ENCODE measurements at places on chromosomes 5 and 9. TPM values are rescaled to one million over a fixed set of nuclear protein-coding genes. Genes with fewer than 3 reads are reported as not detected.

BSPRY gene
- total RNA-seq, result not detected

GRCh38 chr5:72272398-72272797 is 47.6 kb downstream of the MRPS27 start:
- no peak for DNase-seq

EGFLAM gene
- 5.1 TPM for total RNA-seq

DNA sequence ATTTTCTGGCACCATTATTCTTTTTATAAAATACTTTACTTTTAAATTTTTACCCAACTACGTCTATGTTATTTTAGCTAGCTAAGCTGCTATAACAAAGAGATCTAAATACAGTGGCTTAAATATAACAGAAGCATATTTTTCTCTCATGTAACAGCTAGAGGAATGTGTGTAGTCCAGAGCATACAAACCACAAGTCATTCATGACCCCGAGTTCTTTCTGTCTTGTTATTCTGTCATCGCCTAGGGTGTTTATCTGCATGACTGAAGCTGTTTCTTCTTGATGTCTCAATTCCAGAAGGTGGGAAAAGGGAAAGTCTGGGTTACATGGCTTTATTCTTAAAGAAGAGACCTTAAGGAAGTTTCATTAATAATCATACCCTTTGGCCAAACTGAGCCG is 136.9 kb upstream of the RFX3 start:
- H3K4me1 ChIP-seq, result no peaks in the 10 kb centered on the region
- no peak for DNase-seq
- H3K27ac ChIP-seq, result no peak overlapping the region
- H3K27me3 ChIP-seq, result no peaks in the 10 kb centered on the region

FIBCD1 gene
- 0.56 TPM for total RNA-seq

- no peak overlapping the region for H3K4me3 ChIP-seq
- H3K36me3 ChIP-seq, result no peaks in the 10 kb centered on the region
- H3K27ac ChIP-seq, result no peak overlapping the region
- no peaks in the 10 kb centered on the region for H3K4me1 ChIP-seq
Measured at GRCh38 chr5:123157791-123158581, 68.9 kb downstream of the PRDM6 start.

DNA sequence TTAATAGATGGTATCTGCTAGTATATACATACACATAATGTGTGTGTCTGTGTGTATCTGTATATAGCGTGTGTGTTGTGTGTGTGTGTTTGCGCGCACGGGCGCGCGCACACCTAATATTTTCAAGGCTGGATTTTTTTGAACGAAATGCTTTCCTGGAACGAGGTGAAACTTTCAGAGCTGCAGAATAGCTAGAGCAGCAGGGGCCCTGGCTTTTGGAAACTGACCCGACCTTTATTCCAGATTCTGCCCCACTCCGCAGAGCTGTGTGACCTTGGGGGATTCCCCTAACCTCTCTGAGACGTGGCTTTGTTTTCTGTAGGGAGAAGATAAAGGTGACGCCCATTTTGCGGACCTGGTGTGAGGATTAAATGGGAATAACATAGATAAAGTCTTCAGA is 757 bp downstream of the FXN start:
- no peaks in the 10 kb centered on the region for H3K27me3 ChIP-seq
- H3K4me3 ChIP-seq, result peak overlapping the region; percentile 94
- no peaks in the 10 kb centered on the region for H3K36me3 ChIP-seq
- peaks cover 3% of the 10 kb centered on the region for H3K4me1 ChIP-seq
- no peak for DNase-seq

GRCh38 chr9:136961279-136962065 is 9.4 kb downstream of the LCN12 start:
- DNase-seq, result peak; percentile 70
- no peaks in the 10 kb centered on the region for H3K36me3 ChIP-seq
- no peaks in the 10 kb centered on the region for H3K27me3 ChIP-seq

- no peaks in the 10 kb centered on the region for H3K27me3 ChIP-seq
- no peak overlapping the region for H3K4me3 ChIP-seq
- H3K27ac ChIP-seq, result no peak overlapping the region
- H3K36me3 ChIP-seq, result no peaks in the 10 kb centered on the region
- H3K4me1 ChIP-seq, result no peaks in the 10 kb centered on the region
- DNase-seq, result peak; percentile 35
Measured at GRCh38 chr9:2424619-2425033, 197.0 kb upstream of the VLDLR start.

GRCh38 chr5:144033486-144033885 is 137.0 kb downstream of the YIPF5 start:
- H3K27ac ChIP-seq, result no peak overlapping the region
- DNase-seq, result no peak
- no peaks in the 10 kb centered on the region for H3K36me3 ChIP-seq
- H3K27me3 ChIP-seq, result no peaks in the 10 kb centered on the region
- H3K4me3 ChIP-seq, result no peak overlapping the region

- peak overlapping the region; percentile 68 for H3K4me3 ChIP-seq
- peak overlapping the region; percentile 76 for H3K27ac ChIP-seq
- no peaks in the 10 kb centered on the region for H3K36me3 ChIP-seq
- peak; percentile 49 for DNase-seq
- peaks cover 17% of the 10 kb centered on the region for H3K4me1 ChIP-seq
- H3K27me3 ChIP-seq, result peaks cover 87% of the 10 kb centered on the region
Measured at GRCh38 chr5:154472871-154473580, 5.0 kb downstream of the HAND1 start.

DNA sequence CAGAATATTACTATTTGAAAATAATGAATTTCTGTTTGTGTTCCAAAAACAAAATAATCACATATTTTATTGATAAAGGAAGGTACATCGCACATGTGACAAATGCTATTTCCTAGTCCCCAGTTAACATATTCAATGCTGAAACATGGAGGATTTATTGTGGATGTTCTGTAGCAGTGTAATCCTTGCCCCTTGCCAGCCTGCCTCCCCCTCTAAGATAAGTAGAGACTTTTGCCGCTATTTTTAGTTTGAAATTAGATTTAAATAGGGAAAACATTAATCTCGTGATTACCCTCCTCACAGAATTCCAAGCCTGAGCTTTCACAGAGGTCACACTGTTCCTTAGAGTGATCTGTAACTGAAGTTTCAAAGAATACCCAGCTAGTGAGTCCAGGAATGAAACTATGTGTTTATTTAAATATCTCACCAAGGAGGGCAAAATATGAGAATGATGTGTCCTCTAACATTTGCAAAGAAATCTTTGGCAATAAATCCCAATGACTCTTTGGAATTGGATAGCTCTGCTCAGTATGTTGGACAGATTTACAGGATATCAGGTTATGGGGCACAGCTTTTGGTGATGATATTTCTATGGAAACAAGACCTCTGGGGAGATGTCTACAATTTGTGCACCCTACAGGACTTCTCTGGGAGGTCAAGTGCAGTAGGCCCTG is 17.3 kb downstream of the CTXN3 start:
- H3K27me3 ChIP-seq, result no peaks in the 10 kb centered on the region
- no peaks in the 10 kb centered on the region for H3K4me1 ChIP-seq
- no peaks in the 10 kb centered on the region for H3K36me3 ChIP-seq
- DNase-seq, result no peak
- H3K27ac ChIP-seq, result no peak overlapping the region

STOM gene
- total RNA-seq, result 154 TPM

- H3K27ac ChIP-seq, result peak overlapping the region; percentile 95
- H3K4me3 ChIP-seq, result peak overlapping the region; percentile 85
- no peaks in the 10 kb centered on the region for H3K27me3 ChIP-seq
- no peak for DNase-seq
Measured at GRCh38 chr9:110255034-110255462, 1.3 kb downstream of the TXN start.

GRCh38 chr9:138022121-138022741 is 144.6 kb downstream of the CACNA1B start:
- H3K4me1 ChIP-seq, result no peaks in the 10 kb centered on the region
- H3K36me3 ChIP-seq, result no peaks in the 10 kb centered on the region
- H3K4me3 ChIP-seq, result no peak overlapping the region
- DNase-seq, result no peak
- no peak overlapping the region for H3K27ac ChIP-seq
- peaks cover 8% of the 10 kb centered on the region for H3K27me3 ChIP-seq

DNA sequence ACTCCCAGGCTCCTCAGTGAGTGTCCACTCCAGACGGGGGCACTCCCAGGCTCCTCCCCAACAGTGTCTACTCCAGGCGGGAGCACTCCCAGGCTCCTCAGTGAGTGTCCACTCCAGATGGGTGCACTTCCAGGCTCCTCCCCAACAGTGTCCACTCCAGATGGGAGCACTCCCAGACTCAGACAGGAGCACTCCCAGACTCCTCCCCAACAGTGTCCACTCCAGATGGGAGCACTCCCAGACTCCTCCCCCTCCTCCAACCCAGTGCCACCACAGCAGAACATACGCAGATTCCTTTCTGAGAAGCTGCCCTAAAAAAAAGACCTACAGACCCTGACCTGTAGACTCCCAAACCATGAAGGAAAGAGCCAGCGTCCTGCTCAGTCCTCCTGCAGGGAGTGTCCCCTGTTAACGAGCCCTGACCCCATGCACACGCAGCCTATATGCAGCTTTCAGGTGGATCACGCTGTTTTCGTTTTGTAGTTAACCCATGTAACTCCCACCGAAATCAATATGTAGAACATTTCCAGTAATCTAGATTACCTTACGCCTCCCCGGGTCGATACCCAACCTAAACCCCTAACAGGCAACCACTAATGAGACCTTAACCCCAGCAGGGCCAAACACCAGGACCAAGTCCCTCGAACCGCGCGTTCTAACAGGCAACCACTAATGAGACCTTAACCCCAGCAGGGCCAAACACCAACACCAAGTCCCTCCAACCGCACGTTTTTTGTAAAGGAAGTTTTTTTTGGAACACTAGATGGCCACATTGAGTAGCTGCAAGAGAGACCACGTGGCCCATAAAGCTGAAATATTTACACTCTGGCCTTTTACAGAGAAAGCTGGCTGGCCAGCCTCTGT is 15.7 kb downstream of the PNPLA7 start:
- H3K4me3 ChIP-seq, result no peak overlapping the region
- peaks cover 7% of the 10 kb centered on the region for H3K4me1 ChIP-seq
- H3K27me3 ChIP-seq, result no peaks in the 10 kb centered on the region
- no peak overlapping the region for H3K27ac ChIP-seq

FOCAD gene
- 28.3 TPM for total RNA-seq

GRCh38 chr5:40932766-40933165 is 23.5 kb downstream of the C7 start:
- H3K27me3 ChIP-seq, result no peaks in the 10 kb centered on the region
- no peaks in the 10 kb centered on the region for H3K4me1 ChIP-seq
- no peak overlapping the region for H3K27ac ChIP-seq
- H3K4me3 ChIP-seq, result no peak overlapping the region
- DNase-seq, result no peak

IRX2 gene
- 3.7 TPM for total RNA-seq

GRCh38 chr9:16322849-16323248 is 547.6 kb downstream of the BNC2 start:
- H3K27ac ChIP-seq, result no peak overlapping the region
- DNase-seq, result no peak
- no peaks in the 10 kb centered on the region for H3K4me1 ChIP-seq
- H3K27me3 ChIP-seq, result no peaks in the 10 kb centered on the region

EXOSC2 gene
- total RNA-seq, result 11.2 TPM

DNA sequence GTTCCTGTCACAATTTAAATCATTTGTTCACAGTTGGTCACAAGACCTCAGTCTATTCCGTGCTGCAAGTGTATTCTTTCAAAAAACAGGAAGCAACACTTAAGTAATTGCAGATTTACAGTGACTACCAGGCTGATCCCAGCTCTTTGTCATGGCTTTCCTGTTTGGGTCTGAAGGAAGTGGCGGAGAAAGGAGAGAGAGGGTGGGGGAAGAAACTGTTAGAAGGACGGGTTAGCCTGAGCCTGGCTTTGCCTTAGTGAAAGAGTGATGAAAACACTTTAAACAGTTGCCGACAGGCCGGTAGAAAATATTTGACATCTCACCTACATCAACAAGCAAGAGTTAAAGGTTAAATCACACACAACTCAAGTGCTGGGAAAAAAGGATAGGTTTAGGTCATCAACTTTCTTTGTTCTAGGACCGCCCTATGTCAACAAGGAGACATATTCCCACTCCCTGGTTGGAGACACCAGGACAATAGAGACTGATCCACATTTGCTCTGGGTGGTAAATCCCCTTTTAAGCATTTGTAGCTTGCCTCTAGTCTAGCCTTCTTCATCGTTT is 102.2 kb upstream of the DAB2 start:
- H3K27me3 ChIP-seq, result no peaks in the 10 kb centered on the region
- peaks cover 37% of the 10 kb centered on the region for H3K4me1 ChIP-seq
- no peak overlapping the region for H3K4me3 ChIP-seq
- H3K36me3 ChIP-seq, result no peaks in the 10 kb centered on the region

GRCh38 chr9:120927269-120928014 is 846 bp upstream of the TRAF1 start:
- H3K27ac ChIP-seq, result no peak overlapping the region
- no peaks in the 10 kb centered on the region for H3K4me1 ChIP-seq
- H3K4me3 ChIP-seq, result peak overlapping the region; percentile 92

GRCh38 chr5:151523335-151523734 is 67.8 kb downstream of the FAT2 start:
- no peaks in the 10 kb centered on the region for H3K4me1 ChIP-seq
- no peaks in the 10 kb centered on the region for H3K27me3 ChIP-seq
- H3K36me3 ChIP-seq, result no peaks in the 10 kb centered on the region
- H3K4me3 ChIP-seq, result no peak overlapping the region
- no peak overlapping the region for H3K27ac ChIP-seq

DNA sequence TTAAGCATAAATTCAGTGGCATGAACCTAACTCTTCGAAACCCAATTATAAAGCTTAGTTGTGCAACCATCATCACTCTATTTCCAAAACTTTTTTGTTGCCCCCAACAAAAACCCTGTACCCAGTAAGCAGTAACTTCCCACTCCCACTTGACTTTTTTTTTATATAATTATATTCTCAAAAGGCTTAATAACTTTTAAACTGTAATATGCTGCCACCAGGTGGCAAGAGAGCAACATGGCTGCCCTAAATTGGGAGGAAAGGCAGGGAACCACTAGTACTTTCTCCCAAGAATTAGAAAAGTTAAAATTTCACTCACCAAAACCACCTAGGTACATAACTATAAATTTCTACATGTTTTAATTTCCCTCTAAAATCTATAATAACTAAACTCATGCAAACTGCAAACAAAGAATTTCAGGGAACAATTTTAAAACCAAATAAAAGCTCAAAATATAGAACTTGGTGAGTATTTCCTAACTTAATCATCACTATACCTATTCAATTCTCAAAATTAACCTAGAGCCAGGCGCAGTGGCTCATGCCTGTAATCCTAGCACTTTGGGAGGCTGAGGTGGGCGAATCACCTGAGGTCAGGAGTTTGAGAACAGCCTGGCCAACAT is 50.2 kb upstream of the RNF38 start:
- H3K4me3 ChIP-seq, result no peak overlapping the region
- H3K36me3 ChIP-seq, result no peaks in the 10 kb centered on the region
- DNase-seq, result no peak
- peaks cover 42% of the 10 kb centered on the region for H3K4me1 ChIP-seq

- H3K36me3 ChIP-seq, result no peaks in the 10 kb centered on the region
- no peak overlapping the region for H3K27ac ChIP-seq
- H3K4me1 ChIP-seq, result no peaks in the 10 kb centered on the region
Measured at GRCh38 chr5:136598802-136599404, 233.6 kb upstream of the TRPC7 start.

LCN2 gene
- total RNA-seq, result not detected

GRCh38 chr9:128412120-128412790 is 8.4 kb upstream of the CERCAM start:
- H3K27ac ChIP-seq, result no peak overlapping the region
- H3K4me1 ChIP-seq, result peaks cover 8% of the 10 kb centered on the region
- no peak overlapping the region for H3K4me3 ChIP-seq
- H3K27me3 ChIP-seq, result no peaks in the 10 kb centered on the region
- H3K36me3 ChIP-seq, result no peaks in the 10 kb centered on the region

SLC36A3 gene
- total RNA-seq, result not detected

ALDH1A1 gene
- 9.5 TPM for total RNA-seq

ANKRD31 gene
- total RNA-seq, result not detected
